ENCODE measurements at places on chromosomes 1 and 21.
A peak's percentile ranks its signal among the peaks of the same experiment; 100 is the strongest.

DNA sequence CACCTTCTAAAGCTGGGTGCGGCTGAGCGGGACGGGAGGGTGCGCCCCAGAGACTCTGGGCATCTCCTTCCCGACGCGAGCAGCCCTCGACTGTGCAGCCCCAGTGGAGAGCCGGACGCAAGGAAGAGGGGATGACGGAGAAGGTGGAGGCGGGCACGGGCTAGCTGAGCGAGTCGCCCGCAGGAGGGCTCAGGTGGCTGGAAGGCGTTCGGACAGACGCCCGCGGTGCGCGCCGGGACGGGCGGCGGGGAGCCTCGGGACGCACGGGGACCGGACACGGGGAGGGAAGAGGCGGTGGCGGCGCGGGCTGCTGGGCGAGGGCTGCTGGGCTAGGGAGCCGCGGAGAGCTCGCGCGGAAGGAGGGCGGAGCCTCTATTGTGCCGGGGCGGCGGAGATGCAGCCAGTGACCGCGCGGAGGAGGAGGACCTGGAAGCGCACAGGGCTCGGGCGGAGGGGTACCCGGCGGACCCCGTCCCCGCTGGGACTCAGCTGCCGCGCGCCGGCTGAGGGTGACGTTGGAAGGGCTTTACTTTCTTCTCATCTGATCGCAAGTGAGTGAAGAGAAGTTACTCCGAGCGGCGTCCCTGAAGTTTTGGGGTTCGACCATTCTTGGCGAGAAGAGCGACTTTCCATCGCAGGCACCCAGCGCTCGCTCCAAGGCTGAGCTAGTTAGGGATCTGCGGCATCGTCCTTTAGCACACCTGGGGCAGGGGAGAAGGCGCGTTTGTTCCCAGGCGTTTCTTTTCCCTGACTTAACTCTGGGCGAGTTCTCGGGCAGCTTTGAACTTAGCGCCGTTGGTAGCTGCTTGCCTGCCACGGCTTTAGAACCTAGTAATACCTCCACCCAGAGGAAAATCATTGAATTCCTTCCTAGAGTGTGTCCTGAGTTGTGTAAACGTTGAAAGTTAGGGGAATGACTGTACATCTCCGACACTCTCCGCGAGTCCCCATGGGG lies at the start of gene OLFML2B:
OLFML2B (minus strand) TSS at position 323 of the 955 bp plus-strand sequence. CDS start 439 bp downstream, outside the sequence.
- peak; percentile 81 for DNase-seq

- DNase-seq: no peak
These were observed 10.5 kb upstream of the OLIG1 start for GRCh38 chr21:33059380-33059841.

- DNase-seq: peak; percentile 78
These were observed 14.7 kb upstream of the CFAP126 start for GRCh38 chr1:161382214-161383019.

DNA sequence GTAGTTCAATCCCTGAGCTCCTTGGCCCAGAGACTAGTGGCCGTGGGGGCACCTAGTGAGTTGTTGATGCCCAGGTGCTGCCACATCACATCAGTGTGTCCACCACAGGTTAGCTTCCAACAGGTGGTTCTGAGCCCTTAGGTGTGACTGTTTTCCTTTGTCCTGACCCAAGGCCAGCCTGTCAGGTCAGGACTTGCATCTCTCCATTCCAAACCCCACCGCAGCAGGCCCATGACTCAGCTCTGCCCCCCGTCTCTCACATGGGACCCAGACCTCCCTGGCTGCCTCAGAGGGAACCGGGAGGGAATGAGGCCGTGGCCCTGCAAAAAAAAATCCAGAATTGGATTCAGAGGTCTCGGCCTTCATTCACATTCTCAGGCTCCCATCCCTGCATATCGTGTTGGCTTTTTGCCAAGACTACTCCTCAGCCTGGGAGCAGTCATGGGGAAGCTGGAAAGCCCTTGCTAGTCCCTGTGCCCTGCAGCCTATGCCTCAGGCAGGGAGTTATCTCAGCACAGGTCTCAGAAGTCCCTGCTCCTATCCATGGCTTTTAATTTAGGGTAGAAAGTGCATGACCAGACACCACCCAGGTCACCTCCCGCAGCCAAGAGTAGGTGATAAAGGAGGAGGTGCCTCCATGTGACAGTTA lies 7.2 kb downstream of the INAVA start:
- DNase-seq: no peak

DNA sequence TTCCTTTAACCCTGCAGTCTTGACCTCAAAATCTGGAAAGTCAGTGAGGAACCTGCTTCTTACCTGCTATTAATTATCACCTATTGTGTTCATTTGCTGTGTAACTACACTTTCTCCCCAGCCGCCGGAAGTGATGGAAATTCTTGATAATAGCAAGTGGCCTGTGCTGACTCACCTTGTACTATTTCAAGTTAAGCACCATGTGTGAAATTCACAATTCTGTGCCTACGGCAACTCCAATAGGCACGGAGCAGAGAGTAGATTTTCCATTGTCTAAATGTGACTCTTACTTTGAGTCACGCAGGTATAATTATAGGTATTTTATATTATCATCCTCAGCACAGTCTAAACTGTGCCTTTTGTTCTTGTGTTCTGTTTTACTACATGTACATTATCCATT lies 466.8 kb downstream of the KIF26B start:
- no peak for DNase-seq

- no peak for DNase-seq
These were observed 27.5 kb upstream of the SLC30A1 start for GRCh38 chr1:211606332-211606913.

- no peak for DNase-seq
These were observed 8.5 kb downstream of the VPS45 start for GRCh38 chr1:150076066-150076465.
